ENCODE measurements at places on chromosomes 4 and X.
A peak's percentile ranks its signal among the peaks of the same experiment; 100 is the strongest.

DNA sequence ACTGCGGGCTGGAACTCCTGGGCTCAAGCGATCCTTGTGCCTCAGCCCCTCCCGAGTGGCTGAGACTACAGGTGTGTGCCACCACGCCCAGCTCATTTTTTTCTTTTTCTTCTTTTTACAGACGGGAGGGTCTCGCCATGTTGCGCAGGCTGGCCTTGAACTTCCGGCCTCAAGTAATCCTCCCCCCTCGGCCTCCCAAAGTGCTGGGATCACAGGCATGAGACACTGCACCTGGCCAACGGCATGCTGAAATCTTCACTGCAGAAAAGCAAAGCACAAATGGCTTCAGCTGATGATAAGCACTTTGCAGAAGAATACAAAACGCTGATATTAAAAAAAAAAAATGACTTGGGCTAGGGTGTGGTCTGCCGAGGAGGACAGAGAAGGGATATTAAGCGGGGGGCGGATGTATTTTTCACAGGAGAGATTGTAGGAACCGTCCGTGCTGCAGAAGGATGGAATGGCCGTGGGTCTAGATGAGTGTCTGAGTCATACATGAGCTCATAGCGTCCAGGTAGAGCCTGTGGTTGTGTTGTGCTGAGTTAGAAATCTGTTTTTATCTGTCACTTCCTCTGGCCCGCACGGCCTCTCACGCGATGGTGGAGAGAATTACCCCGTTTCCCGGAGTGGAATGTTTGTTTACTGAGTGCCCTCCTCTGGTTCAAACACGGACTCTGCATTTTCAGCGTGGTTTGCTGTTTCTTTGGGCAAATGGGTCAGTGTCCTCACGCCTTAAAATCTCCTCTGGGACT lies 8.5 kb upstream of the AKAP17A start:
- no peak for DNase-seq

DNA sequence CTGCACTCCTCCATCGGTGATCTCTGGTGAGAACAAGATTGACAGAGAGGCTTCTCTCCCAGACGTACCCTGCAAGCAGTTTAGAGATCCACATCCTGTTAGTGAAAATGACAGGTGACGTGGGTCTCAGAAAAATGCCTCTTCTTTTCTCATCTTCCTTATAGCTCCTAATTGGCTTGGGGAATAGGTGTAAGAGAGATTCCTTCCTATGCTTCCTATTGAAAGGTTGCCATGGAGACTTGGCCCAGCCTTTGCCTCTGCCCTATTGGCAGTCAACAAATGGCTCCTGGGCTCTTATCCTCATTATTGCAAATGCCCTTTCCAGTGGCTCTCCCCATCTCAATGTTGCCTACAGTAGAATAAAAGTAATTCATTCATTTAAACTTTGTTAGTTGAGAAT lies 26.5 kb upstream of the DGKK start:
- DNase-seq = no peak

GRCh38 chr4:4873203-4873602 lies 13.7 kb downstream of the MSX1 start:
- DNase-seq = no peak

DNA sequence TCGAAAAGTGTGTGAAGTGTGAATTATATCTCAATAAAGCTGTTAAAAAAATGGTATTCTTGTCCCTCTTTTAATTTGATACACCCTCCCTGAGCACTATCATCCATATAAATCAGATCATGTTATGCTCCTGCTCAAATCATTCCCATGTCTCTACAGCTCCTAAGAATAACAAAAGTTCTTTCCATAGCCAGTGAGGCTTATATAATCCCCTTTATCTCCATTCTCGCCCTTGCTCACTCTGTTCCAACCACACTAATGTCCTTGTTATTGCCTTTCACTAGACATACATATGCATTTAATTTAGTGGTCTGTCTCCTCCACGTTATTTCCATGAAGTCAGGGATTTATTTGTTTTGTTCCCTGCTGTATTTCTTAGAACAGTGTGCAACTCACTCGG lies 10.5 kb downstream of the ZGRF1 start:
- DNase-seq = no peak

DNA sequence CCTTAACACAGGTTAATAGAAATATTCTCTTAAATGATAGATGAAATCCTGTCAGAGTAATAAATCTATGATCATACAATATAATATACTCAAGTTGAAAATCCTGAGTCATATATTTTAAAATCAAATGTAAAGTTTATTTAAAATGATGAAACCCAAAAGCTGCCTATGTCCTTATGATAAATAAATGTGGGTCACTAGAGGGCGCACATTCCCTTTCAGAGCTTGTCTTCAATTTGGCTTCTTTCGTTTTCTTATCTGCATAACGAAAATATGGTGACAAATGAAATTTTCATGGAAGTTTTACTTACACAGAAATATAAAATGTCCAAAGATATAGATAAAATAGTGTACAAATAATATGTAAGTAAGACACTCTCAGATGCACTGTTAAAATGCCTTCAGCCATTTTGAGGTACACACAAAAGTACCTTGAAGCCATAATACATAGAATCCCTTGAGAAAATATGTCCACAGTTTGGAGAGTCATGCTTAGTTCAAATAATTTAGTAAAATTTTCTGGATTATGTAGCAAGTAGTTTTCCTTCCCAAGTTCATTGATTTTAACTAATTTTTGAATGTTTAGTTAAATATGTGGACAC lies 680.4 kb downstream of the DMD start:
- no peak for DNase-seq

- no peak for DNase-seq
These were observed 98.4 kb downstream of the EFNB1 start for GRCh38 chrX:68927178-68927577.

GRCh38 chr4:185470501-185471195 lies 885 bp downstream of the CCDC110 start:
- DNase-seq = peak; percentile 18

- DNase-seq = no peak
These were observed 1.4 kb downstream of the PLXNB3 start for GRCh38 chrX:153765138-153766079.

DNA sequence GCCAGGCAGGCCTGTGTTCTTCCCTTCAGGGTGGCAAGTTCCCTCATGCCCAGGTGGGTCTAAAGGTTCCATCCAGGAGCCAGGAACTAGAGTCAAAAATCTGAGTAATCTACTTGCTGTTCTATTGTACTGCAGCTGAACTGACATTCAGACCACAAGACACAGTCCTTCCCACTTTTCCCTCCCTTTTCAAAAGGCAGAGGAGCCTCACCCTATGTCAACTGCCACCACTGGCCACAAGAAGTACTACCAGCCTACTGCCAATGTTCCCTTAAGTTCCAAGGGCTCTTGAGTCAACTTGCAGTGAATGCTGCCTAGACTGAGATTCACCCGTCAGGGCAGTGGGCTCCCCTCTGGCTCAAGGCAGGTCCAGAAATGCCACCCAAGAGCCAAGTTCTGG lies 133.5 kb downstream of the FAM47B start:
- no peak for DNase-seq

DNA sequence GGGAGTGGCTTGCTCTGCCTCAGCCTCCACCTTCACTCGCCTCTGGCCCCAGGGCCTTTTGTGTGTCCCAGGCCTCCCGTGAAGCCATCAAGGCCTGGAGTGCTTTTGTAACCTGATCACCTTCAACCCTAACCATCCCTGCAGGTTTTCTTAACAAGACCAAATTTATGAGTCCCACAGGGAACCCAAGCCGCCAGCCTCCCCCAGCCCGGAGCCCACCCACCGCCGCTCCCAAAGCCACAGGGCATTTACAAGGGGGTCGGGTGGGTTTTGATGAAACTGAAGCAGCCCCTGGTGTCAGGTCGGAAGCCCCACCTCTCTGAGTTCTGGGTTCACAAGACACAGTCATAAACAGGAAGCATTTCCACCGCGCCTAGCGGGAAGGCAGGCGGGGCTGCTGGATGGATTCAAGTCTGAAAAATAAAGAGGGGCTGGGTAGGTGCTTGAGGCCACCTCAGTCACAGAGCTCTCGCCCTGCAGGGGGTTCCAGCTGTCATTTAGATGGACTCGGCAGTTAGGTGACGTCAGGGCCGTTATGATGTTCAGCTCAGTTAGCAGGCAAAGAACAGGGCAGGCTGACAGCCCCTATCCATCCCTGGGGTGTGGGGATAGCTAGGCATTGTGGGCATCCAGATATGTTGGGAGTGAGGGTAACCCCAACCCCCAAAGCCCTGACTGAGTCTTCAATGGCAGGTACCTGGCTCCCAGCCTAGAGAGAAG lies 128.5 kb downstream of the BCOR start:
- no peak for DNase-seq

- DNase-seq = no peak
These were observed 754 bp upstream of the KLF3 start for GRCh38 chr4:38663090-38663800.

- DNase-seq = no peak
These were observed 680 bp downstream of the MAEA start for GRCh38 chr4:1290165-1290977.

GRCh38 chr4:158783785-158784184 lies 15.0 kb downstream of the FNIP2 start:
- no peak for DNase-seq

GRCh38 chr4:168881781-168882420 lies 128.2 kb downstream of the CBR4 start:
- no peak for DNase-seq

DNA sequence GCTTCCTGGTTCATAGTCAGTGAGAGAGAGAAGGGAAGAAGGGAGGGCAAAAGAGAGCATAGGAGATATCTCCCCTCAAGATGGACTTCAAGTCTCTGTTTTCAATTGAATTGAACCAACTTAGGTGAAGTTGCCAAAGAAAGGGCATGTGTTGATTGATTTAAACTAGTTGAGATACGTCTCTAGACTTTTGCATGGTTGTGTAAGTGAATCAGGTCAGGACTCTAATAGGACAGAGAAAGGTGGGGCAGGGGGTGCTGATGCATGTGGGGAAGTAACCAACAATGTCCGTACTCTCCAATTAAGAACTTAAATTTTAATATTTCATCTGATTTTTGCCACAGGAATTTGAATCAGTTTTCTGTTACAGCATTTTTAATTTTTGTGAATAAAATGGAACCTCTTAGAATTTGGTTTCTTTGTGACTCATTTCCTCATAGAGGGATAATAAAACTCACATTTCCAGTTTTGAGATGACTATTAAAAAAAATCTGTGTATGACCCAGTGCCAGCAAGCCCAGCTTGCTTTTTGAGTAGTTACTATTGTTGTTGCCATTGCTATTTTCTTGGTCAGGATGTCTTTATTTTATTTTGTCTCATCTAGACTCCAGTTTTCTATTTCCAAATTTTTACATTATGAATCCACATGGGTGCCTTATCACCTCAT lies 37.3 kb downstream of the SLIT2 start:
- no peak for DNase-seq

DNA sequence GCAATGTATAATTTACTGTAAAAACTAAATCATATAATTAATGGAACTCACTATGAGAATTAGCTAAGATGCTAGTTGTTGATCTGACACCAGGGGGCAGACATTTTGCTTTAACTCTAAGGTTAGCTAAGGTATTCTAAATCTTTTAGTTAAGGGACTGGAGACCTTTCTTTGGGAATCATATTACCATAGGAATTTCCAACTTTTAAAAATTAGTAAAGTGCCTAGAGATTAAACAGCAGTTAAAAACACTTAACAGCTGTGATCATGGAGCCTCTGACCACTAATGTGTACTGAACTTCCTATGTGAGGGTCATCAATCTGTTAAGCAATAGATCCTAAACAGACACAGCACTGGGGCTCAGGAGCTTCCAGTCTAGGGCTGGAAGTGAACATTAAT lies 226.6 kb downstream of the NSUN7 start:
- DNase-seq = no peak

DNA sequence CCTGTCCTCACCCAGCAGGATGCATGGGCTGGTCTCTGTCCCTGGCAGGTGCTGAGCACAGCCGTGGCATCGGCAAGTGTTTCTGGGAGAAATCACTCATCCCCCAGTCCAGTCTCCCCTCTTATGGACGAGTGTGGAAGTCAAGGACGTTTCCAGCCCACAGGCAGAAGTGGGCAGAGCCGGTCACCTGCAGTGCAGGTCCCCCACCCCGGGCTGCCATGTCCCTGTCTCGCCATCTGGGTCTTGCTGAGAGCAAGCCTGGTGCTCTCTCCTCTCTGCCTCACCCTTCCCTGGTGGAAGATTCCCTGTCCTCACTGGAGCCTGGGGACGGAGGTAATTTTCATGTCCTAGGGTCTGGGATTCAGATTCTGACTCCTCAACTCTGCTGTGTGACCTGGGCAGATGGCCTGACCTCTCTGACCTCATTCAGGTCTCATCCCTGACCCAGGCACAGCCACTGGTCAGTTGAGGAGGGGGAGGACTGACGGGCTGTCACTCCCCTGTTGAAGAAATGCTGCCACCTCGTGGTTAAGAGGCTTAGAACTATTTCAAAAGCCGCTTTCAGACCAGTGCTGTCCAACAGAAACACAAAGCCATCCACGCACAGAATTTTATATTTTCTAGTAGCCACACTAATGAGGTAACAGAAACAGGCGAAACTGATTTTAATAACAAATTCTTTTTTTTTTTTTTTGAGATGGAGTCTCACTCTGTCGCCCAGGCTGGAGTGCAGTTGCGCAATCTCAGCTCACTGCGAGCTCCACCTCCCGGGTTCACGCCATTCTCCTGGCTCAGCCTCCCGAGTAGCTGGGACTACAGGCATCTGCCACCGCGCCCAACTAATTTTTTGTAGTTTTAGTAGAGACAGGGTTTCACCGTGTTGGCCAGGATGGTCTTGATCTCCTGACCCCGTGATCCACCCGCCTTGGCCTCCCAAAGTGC lies 1.8 kb downstream of the CPZ start:
- DNase-seq = no peak

DNA sequence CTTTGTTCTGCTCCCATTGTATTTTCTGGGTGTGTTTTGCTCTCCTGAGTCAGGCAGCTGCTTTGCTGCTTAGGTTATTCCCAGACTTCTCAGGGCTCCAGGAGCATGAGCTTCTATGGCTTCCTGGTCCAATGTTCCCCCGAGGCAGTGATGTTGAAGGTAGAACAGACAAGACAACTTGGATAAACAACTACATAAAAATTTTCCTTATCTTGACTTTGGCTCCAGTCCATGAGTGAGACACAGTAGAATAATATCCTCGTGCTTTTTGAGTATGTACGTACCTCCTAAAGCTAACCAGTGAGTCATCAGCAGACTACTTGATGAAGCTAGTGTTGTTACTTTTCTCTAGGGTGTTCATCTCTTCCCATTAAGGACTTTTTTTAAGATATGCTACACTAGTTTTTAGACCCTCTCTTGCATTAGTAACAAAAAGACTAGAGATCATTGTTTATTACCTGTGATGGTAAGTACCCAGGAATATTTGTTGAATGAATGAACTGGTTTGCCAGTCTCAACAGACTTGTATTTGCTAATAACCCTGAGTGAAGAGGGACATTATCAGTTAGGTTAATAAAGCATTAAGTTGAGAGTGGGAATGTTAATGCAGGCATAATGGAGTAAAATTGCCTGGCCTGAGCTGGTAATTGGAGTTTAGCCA lies 131.9 kb downstream of the FHIP1A start:
- no peak for DNase-seq

- DNase-seq = no peak
These were observed 138.3 kb upstream of the IL1RAPL2 start for GRCh38 chrX:104427693-104428092.

GRCh38 chrX:48814722-48815121 lies 11.6 kb upstream of the ERAS start:
- DNase-seq = no peak

- no peak for DNase-seq
These were observed 28.7 kb downstream of the UGT2B7 start for GRCh38 chr4:69124941-69125340.

- DNase-seq = no peak
These were observed at the start of gene IGFBP7 for GRCh38 chr4:57109847-57110639. IGFBP7 (minus strand) TSS chr4:57110385; CDS start chr4:57110351, 34 bp downstream.
